ENCODE measurements at places on chromosomes 1 and 21.

DNA sequence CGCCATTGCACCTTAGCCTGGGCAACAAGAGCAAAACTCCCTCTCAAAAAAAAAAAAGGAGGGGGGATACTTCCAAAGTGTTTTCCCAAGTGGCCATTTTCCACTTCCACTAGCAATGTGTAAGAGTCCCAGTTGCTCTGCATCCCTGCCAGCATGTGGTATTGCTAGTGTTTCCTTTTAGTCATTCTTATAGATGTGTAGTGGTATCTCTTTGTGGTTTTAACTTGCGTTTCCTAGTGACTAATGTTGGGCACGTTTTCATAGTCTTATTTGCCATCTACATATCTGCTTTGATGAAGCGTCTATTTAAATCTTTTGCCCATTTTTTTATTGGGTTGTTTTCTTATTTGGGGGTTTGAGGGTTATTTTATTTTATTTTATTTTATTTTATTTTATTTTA lies 31.1 kb downstream of the INAVA start:
- no peak for DNase-seq

DNA sequence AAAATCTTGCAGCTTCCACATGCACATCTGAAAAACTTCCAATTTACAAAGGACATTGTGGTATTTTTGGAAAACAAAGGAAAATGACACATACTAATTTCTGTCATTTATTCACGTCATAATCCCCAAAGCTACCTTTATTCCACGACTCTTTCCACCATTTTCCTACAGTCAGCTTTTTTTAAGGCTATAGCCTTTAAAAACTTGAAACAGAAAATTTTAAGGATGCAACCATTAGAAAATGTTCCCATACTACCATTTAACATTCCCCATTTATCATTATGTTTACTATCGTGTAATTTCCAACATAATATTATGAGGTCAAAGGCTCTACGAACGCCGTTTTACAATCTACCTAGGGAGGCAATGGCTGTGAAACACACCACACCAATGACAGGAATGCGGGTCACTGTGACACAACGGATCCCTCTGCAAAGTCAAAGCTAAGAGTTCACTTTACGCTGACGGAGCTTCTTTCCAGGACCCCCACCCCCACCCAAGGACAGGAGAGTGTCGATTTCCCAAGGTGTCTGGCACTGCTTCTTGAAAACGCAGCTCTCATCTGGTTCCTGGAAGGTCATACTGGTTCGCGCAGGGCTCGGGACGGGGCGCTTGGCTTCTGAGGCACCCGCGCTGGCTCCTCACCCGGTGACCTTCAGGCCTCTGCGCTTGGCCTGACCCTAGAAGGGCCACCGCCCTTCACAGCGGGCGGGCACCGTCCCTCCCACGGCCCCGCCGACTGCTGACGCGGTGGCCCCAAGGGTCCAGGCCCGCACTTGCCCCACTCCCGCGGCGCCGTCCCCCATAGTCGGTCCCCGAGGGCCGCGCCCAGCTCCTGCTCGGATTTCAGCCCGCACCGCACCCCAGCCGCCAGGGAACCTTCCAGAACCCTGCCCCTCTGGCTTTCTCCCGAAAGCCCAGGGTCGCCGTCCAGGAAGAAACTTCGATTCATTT lies 50.5 kb upstream of the ATF3 start:
- no peak for DNase-seq

- DNase-seq, result peak; percentile 68
These were observed 9.3 kb downstream of the MASP2 start for GRCh38 chr1:11037740-11038182.

DNA sequence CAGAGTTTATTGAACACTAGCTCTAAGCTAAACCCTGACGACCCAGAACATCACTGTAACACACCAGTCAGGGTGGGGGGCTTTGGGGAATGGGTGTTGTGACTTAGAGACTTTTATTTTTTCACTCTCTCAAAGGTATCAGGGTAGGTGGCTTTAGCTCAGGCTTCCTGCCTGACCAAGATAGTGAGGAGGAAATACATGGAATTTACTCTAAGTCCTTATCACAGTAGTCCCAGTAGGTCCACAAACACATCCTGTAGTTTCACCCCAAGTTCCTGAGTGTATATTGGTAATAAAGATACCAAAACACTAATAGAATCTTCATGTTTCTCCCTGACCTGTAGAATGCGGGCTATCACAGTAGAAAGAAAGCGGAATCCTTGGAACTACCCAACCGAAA lies 15.1 kb downstream of the GJA5 start:
- DNase-seq, result no peak

GRCh38 chr1:28087614-28088167 lies 719 bp downstream of the EYA3 start:
- DNase-seq, result no peak

DNA sequence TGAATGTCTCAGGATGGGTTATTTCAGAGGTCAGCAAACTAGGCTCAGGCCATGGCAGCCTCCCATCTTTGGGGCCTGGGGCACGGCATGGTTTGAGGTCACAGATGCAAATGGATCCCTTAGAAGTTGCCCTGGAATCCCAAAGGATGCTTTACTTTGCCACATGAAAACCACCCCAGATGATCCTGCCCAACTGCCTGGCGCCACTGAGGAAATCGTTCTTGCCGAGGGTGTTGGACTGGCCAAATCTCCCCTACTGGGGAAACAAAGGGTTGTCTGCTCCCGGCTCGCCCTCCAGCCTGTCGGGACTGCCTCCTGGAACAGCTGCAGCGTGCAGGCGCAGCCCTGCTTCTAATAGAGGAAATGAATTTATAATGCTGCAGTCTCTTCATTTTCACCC lies 173.0 kb upstream of the LMO4 start:
- no peak for DNase-seq

DNA sequence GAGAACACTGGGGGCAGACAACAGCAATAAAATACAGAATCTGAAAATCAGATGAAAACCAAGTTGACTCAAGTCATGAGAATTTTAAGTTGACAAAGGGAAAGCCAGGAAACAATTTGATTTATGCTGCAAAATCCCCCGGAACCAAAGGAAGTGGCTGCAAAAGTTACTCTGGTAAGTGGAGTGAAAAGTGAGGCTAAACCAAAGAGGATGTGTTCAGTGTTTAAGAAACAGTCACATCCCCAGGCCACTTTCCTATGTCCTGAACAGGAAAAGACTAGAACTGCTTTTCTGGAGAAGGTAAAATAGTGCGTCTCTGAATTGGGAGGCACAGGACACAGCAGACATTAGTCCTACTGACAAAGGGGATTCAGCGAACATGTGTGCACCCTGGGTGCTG lies 5.9 kb downstream of the TARBP1 start:
- no peak for DNase-seq

DNA sequence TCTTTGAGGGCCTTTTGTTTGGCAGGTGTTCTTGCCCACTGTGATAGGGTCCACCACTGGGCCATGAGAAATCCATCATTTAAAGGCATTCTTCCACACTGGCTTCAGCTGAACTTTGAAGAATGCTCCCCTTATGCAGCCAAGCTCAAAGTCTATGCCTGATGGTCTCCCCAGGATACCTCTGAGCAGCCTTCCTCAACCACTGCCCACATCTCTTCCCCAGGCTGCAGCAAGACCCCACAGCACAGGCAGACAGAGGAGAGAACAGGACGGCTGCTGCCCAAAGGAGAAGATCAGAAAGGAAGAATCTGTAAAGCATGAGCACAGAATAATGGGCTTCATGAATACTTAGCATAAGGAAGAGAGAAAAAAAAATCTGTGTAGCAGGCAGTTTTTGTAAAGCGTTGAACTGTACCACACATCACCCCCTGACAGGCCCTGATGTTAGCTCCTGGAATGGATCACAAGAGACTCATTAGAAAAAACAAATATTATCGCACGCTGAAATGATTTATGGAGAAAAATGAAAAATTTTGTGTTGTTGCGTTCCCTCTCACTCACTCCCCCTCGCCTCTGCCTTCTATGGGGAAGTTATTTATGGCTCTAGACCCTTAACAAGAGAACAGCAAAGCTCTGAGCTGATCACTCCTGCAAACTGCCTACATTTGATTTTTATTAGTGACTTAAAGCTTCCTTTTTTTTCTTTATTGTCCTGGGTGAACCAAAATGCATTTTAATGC lies 134.1 kb downstream of the TMEM53 start:
- no peak for DNase-seq

DNA sequence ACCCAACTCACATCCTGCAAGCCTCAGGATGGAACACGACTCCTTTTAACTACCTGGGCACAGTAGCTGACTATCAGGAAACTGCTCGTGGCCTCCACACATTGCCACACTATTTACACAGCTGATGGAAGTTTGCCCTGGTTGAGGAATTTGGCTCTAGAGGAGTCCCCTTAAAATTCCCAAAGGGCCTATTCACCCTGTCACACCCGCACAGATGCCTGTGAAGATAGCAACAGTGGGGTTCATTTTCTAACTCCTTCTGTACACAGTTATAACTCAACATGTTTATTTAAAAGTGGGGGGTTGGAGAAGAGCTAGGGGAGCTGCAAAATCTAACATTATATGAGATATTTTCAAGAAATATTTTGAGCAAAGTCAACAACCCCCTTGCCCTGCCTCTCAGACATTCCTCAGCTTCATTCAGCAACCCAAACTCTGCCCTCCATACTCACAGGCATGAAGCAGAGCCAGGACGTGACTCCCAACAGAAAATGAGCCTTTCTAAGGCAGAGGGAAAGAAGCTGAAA lies 35.8 kb upstream of the CCN1 start:
- no peak for DNase-seq

DNA sequence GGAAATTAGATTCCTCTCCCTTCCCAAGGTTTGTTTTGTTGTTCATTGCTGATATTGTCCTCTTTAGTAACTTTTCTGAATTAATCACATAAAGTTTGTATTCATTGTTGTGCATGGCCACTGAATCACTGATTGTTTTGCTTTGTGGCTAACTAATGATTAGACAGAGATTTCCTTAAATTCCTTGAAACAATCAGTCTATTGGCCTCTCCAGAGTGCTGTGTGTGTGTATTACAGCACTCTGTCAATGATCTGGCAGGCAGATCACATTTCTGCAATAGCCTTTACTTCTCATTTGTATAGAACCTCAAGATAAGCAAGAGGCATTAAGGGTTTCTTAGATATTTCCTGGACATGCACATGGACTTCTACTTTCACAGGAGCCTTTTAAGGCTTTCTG lies 78.6 kb downstream of the DUSP10 start:
- DNase-seq, result peak; percentile 44

DNA sequence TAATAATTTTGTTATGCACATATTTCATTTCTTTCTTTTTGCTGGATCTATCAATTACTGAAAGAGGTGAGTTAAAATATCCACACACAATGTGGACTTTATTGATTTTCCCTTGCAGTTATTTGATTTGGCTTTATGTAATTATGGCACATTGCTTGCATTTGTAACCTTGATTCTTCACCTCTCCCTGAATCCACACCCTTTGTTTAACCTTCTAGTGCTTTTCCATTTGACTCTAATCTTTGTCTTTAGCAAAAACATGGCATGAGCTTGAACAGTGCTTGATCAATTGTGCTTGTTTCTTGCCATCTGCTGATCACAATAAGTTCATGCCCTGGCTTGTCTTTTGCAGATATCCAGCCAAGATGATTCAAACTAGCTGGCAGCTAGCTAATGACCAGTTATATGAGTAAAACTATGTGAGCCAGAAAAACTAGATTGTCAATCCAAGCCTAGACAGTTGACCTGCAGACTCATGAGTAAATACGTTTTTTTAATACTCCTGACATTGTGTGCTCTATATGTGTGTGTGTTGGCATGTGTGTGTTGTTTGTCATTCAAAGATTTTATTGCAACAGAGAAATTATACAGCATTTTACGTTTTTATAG lies 899.2 kb downstream of the NCAM2 start:
- no peak for DNase-seq

- no peak for DNase-seq
These were observed 37.9 kb upstream of the MPZL1 start for GRCh38 chr1:167683641-167684502.

DNA sequence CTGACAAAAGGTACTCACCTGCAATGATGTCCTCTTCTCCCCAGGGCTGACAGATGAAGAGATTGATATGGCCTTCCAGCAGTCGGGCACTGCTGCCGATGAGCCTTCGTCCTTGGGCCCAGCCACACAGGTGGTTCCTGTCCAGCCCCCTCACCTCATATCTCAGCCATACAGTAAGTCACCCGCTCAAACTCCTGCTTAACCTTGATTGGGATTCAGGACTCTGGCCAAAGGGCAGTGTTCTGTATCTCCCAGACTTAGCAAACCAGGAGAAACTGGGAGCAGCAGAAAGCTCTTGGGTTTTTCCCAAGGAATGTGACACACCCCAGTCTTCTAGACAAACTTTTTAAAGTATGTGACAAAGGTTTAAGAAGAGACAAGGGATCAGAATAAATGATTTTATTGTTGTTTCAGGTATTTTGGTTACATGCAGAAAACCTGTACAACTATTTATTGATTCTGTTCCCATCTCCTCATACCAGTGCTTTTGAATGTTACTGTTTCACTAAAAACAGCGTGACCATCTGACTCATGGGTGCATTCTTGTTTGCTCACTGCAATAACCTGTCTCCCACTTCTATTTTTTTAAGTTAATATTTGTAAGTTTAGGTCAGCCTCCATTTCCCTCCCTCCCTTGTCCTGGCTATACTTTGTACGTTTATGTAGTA lies 124.6 kb downstream of the PEX14 start:
- no peak for DNase-seq

DNA sequence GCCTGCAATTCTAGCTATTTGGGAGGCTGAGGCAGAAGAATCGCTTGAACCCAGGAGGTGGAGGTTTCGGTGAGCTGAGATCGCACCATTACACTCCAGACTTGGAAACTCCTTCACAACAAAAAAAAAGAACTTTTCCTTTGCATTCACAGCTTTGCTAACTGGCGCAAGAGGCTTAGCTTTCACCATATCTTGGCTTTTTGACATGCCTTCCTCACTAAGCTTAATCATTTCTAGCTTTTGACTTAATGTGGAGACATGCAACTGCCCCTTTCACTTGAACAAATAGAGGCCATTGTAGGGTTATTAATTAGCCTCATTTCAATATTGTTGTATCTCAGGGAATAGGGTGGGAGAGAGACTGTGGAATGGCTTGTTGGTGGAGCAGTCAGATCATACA lies 8.7 kb downstream of the KPNA6 start:
- DNase-seq, result no peak

GRCh38 chr1:210978974-210979354 lies 155.0 kb downstream of the KCNH1 start:
- no peak for DNase-seq

- no peak for DNase-seq
These were observed 41.7 kb upstream of the SLC19A1 start for GRCh38 chr21:45583831-45584509.

DNA sequence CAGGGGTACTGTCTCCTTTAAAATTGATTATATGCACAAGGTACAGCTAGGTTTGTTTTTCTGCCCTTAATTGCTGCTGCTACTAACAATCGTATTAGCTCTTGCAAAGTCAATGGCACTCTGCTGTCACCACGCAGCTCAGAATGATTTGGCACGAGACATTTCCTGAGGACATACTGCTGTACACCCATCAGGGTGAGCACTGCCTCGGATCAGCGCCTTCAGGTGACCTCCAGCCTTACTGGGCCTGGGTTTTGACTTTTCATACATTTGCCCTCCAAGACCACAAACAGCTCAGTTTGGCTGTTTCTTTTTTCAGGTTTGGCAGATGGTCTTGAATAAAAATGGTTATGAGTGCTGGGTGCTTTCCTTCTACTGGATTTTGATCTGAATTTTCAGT lies 110.9 kb downstream of the NTPCR start:
- no peak for DNase-seq

GRCh38 chr1:172224871-172225270 lies 195.6 kb upstream of the C1orf105 start:
- DNase-seq, result no peak

- DNase-seq, result no peak
These were observed 25.7 kb upstream of the MACF1 start for GRCh38 chr1:39178541-39179431.

Data from AG09319 (cell line).